NCI-H2081 (cell line): ENCODE measurements at places on chromosomes 1 and 21.

DNA sequence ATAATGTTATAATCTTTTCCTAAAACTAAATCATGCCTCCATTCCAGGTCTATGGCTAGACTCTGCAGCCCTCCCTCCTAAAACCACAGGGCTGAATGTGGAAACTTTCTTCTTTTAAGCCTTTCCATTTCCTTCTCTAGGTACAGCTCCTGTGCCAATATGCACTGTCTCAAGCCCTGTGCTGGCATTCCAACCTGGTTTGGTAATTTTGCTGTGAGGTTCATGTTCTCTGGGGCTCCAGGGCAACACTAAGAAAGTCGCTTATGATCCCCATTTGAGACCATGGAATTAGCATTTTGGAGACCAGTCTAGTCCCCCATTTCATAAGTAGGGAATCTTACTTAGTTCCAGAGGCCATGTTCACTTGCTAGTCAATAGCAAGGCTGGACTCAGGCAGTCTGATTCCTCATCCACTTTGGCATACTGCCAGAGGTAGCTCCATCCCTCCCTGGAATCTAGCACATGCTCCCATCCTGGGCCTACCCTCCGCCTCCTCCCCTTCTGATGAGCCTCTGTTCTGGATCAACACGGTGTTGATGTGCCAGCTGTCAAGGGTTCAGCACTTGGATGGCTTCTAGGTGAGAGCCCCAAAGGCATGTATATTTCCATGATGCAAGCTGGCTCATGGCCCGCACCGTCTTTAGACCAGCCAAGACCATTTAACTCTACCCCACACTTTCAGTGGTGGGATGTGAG lies 36.5 kb downstream of the ZMYND12 start:
- DNase-seq, result no peak

DNA sequence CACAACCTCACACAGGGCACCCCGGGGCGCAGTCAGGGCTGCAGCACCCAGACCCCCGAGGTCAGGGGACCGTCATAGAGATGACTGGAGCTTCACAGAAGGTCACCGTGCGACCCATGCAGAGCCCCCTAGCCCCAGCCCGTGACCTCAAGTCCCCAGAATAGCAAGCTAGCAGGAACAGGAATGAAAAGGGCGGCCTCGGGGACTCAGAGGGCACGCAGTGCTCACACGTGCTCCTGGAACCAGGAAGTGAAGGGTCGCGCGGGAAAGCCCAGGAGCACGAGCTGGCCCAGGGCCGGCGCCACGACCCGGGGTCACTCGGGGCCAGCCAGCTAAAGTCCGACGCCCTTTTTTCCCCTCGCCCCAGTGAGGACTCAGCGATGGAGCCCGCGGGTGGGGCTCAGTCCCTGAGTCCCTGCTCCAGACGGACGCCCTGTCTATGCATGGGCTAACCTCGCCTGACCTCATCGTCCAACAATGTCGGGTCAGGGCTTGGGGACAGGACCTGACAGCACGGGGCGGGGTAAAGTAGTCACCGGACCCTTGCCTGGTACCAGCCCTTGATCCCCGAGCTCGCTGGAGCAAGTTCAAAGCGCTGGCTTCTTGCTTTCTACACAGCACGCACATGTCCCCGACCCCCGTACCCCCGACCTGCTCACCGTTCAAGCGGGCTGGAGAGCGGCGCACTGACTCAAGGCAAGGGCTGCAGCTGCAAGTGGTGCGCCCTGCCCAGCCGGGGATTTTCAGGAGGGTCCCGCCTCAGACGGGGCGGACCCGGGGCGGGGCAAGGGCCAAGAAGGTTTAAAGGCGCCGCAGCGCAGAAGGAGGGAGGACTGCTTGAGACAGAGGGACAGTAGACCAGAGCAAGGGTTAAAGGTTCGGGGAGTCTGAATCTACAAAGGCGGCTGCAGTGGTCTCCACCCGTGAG lies at the start of gene TAGLN2:
TAGLN2 (minus strand) TSS at position 717 of the 928 bp plus-strand sequence. CDS start 4,998 bp downstream, outside the sequence.
- DNase-seq, result peak; percentile 75

DNA sequence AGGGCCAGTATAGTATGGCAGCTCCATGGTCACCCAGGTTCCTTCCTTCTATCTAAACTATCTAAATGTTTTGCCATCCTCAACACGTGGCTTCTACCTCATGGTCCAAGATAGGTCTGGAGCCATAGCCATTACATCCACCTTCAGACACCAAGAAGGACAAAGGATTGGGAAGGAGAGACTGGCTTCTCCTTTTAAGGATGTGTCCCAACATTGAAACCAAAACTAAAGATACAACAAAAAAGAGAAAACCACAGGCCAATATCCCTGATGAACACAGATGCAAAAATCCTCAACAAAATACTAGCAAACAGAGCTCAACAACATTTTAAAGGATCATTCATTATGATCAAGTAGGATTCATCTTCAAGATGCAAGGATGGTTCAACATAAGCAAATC lies 24.8 kb downstream of the HSD11B1 start:
- no peak for DNase-seq

GRCh38 chr1:170619241-170620028 lies 44.5 kb upstream of the PRRX1 start:
- peak; percentile 19 for DNase-seq

DNA sequence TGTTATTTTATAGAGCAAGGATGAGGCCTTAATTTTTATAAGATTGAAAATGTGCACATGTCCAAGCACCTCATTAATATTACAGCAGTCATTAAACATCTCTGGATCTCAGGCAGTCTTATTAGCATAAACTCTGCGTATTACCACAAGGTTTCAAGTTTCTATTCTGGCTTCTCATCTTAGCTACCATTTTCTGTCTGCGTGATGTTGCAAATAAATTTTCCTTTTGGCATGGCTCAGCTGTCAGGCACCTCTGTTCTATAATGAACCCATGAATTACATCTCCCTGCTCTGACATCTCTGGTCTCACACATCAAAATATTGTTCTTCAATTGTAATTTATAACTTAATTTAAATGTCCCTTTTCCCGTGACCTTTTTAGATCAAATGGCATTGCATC lies 156.5 kb downstream of the SLC45A1 start:
- DNase-seq, result peak; percentile 57

GRCh38 chr1:241834733-241835377 lies 13.1 kb upstream of the EXO1 start:
- peak; percentile 24 for DNase-seq
